Activated naive CD8-positive, alpha-beta T cell treated with anti-CD3 and anti-CD28 coated beads for 36 hours (primary cell): ENCODE measurements at places on chromosomes 16 and 17. TPM values are rescaled to one million over a fixed set of nuclear protein-coding genes. Genes with fewer than 3 reads are reported as not detected.

- no peak overlapping the region for H3K4me3 ChIP-seq
- no peak overlapping the region for H3K27ac ChIP-seq
- no peaks in the 10 kb centered on the region for H3K4me1 ChIP-seq
Observed at GRCh38 chr17:48121923-48122664, 14.5 kb downstream of the SNX11 start.

MYO15A gene
- 0.68 TPM for total RNA-seq

WFIKKN1 gene
- total RNA-seq: not detected

- no peak overlapping the region for H3K4me3 ChIP-seq
- no peaks in the 10 kb centered on the region for H3K36me3 ChIP-seq
- no peaks in the 10 kb centered on the region for H3K27me3 ChIP-seq
- peaks cover 2% of the 10 kb centered on the region for H3K4me1 ChIP-seq
- H3K27ac ChIP-seq: no peak overlapping the region
Observed at GRCh38 chr16:78478267-78478861, 378.9 kb downstream of the WWOX start.

GRCh38 chr17:80649672-80650330 is 105.2 kb downstream of the RPTOR start:
- H3K27me3 ChIP-seq: no peaks in the 10 kb centered on the region
- DNase-seq: peak; percentile 88
- H3K4me3 ChIP-seq: peak overlapping the region; percentile 27

GRCh38 chr16:88192601-88193000 is 190.2 kb upstream of the ZNF469 start:
- H3K27me3 ChIP-seq: peaks cover 6% of the 10 kb centered on the region
- H3K36me3 ChIP-seq: no peaks in the 10 kb centered on the region
- H3K4me1 ChIP-seq: no peaks in the 10 kb centered on the region

- peaks cover 47% of the 10 kb centered on the region for H3K36me3 ChIP-seq
- DNase-seq: peak; percentile 93
- H3K4me3 ChIP-seq: peak overlapping the region; percentile 98
- no peaks in the 10 kb centered on the region for H3K27me3 ChIP-seq
- peaks cover 35% of the 10 kb centered on the region for H3K4me1 ChIP-seq
Observed at GRCh38 chr17:44218344-44219107, 949 bp downstream of the UBTF start.

GRCh38 chr16:88426018-88426417 is 27.1 kb upstream of the ZFPM1 start:
- H3K36me3 ChIP-seq: no peaks in the 10 kb centered on the region
- peaks cover 9% of the 10 kb centered on the region for H3K27me3 ChIP-seq
- DNase-seq: no peak
- peaks cover 7% of the 10 kb centered on the region for H3K4me1 ChIP-seq
- no peak overlapping the region for H3K4me3 ChIP-seq
